CD4-positive, alpha-beta memory T cell (primary cell): ENCODE measurements at places on chromosomes 1 and 21.

DNA sequence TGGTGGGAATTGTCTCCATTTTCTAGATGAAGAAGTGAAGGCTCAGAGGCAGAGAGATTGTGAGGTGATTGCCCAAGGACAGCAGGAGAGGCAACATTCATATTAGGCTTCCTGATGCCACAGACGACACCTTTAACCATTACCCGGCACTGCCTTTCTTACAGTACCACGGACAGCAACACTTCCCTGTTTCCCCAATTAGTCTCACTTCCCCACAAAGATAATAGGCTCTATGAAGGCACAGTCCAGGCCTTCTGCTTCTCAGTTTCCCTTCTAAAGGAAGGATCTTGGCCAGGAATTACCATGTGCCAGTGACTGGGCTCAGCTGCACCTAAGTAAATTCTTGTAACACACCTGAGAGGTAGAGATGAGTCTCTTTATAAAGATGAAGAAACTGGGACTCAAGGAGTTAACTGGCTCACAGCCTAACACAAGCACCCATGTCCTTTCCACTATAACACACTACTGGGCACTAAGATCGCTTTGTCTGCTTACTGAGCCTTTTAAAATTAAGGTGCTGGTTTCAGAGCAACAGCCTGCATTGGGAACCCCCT, 9.6 kb downstream of the IGSF9 start:
- no peak for DNase-seq

DNA sequence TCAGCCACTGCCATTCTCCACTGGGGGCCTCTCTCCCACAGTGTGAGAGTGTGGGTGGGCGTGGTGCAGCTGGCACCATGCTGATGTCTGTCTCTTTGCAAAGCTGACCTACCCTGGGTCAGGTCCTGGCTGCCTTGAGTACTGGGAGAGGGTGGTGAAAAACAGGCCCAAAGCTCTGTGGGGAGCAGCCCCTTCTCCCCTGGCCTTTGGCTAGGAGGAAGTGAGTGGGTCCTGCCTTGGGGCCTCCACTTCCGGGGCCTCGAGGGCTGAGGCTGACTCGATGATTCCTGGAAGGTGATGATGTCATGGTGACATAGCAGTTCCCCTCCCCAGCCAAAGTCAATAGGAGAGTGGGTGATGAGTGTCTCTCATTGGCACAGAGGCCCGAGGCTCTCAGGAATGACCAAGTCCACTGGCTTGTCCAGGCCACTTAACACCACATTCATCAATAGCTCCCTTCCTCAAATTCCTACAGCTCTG, 53.0 kb downstream of the IER5 start:
- no peak for DNase-seq

DNA sequence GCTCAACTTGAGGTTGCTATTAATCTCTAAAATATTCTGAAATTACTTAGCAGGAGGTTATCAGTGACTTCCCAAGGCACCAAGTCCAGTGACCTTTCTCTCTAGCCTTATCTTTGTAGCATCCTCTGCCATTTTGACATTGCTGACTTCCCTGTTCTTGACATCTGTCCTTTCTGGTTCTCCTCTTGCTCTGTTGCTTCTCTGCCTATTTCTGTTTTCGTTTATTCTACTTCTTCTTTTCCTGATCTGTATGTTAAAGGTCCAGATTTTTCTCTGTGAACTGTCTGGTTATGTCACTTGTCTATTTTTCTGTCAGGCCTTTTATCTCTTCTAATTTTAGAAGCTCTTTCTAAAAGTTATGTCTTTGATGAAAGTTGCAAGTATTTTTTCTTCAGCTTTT, 178.8 kb downstream of the VPS13D start:
- DNase-seq, result no peak

DNA sequence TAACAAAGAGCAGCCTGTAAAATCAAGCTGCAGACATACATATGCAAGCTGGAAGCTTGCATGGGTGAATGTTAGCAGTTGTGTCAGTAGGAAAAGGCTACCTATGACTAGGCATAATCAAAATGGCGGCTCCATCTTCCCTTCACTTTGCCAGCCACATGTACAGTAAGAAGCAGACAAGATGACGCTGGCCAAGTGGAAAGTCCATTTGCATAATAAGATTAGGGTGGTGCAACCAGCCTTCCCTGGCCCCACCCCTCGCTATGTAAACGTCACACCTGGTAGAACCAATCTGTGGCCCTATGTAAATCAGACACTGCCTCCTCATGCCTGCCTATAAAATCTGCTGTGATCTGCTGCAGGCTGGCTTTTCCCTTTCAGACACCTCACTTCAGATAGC, 171.9 kb upstream of the USP25 start:
- no peak for DNase-seq

GRCh38 chr21:37043818-37044217, 29.1 kb downstream of the PIGP start:
- no peak for DNase-seq

- no peak for DNase-seq
Measured at GRCh38 chr1:8763888-8764287, 53.6 kb downstream of the RERE start.

- DNase-seq, result peak; percentile 1
Measured at GRCh38 chr1:194644528-194644927, 1458.1 kb upstream of the B3GALT2 start.
